ENCODE measurements at places on chromosomes 12 and 14. TPM values are rescaled to one million over a fixed set of nuclear protein-coding genes. Genes with fewer than 3 reads are reported as not detected.

Gene CMA1
- not detected for polyA plus RNA-seq

DNA sequence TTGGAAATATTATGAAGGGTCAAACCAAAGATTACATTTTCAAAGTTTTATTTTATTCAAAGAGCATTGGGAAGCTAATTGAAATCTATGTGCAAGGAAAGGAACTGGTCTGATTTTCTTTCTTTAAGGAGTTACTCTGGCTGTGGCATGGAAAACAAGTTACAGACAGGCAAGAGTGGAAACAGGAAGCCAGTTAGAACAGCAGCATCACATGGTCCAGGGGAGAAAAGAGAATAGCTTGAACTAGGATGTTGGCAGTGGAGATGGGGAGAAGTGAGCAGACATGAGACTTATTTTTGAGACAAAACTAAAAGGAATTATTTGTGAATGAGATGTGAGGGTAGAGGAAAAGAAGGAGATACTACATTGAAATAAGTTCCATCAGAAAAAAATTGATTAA, 3.4 kb downstream of the OR11G2 start:
- DNase-seq: no peak

- no peak for DNase-seq
These were observed 6.5 kb downstream of the GLRX5 start for GRCh38 chr14:95541346-95541745.

Gene ACOT4
- polyA plus RNA-seq: 2.1 TPM

Gene RFX4
- not detected for polyA plus RNA-seq

- no peak for DNase-seq
These were observed 636.3 kb downstream of the DIO2 start for GRCh38 chr14:79575032-79575431.

GRCh38 chr14:64891839-64892375, 12.2 kb upstream of the SPTB start:
- peak; percentile 81 for DNase-seq

DNA sequence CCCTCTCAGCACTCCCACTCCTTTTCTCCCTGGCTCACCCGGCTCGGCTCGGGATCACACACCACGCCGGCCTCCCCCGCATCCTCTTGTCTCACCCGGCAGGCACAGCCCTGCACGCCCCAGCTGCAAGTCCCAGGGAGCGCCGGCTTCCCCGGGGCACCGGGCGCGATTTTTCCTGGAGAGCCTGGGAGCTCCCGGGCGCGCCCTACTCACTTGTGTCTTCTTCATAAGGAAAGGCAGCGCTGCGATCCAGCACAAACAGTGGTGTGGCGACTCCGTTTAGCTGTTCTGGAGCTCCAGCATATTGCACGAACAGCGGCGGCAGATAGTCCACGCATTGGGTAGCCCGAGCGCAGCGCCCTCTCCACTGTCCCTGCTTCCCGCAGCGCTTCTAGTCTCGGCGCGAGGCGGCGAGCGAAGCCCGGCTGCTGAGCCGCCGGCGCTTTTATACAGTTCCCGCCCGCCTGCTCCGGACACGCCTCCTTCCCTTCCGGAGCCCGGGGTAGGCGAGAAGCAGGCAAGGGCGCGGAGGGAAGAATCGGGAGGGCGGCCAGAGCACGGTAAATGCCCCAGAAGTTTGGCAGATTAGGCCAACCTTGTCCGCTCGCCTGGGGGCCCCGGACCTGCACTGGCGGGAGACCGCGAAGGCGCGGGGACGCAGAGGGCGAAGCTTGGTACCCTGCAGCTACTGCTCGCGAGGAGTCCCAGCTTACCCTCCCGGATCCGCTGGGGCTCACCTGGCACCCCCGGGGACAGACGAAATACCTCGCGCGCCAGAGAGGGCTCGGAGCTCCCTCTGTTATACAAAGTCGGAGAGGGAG, at the start of gene KITLG:
KITLG (minus strand) TSS at position 421 of the 821 bp plus-strand sequence; CDS start at position 228, 193 bp downstream.
- DNase-seq: peak; percentile 92

DNA sequence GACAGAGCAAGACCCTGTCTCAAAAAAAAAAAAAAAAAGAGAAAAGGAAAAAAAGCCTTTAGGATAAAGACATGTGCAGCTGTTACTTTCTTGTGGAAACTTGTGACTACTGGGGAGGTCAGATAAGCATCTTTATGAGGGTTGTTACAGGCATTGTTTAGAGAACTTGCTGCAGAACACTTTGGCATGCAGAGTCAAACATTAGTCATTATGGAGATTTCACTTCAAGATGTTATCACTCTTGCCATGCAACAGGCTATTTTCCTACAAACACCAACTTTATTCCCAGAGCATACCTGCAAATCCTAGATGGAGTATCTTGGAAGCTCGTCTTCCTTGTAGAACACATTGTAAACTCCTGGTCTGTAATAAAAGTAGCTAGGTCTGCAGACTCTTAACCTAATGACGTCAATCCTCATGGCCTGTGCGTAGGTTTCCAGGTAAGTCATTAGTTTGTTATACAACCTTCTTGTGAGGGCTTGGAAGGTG, 36.3 kb upstream of the WDR89 start:
- DNase-seq: peak; percentile 59

DNA sequence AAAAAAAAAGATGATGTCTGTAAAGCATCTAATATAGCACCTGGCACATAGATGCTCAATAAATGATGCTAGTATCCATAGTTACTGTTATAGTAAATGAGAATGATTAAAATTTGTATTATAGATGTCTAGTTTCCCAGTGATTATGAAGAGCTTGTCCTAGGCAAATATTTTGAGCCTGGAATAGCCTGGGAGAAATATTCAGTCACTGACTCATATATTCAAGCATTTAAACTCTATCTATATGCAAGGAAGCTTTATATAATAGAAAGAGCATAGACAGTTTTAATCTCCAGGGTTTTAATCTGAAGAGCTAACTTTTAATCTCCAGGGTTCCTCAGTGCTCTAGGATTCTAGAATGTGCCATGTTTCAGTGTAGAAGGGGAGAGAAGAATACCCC, 91.5 kb upstream of the VASH1 start:
- no peak for DNase-seq
